Cerebellar nuclear complex (tissue), 1 donor: ENCODE measurements at places on chromosomes 4 and X.

GRCh38 chrX:20739038-20739745 is 472.5 kb upstream of the RPS6KA3 start:
- DNase-seq: no peak

DNA sequence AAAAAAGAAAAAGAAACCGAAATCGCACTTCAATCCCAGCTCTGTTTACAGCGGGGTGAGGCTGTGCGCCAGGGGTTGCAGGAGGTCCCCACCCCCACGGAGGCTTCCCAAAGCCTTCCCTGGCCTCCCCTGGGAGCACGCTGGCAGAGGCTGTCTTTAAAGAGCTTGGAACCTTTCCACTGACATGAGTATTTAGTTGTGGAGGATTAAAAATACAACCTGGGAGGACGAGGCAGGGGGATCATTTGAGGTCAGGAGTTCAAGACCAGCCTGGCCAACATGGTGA is 69.1 kb downstream of the PPP2R2C start:
- no peak for DNase-seq

GRCh38 chr4:168797194-168797593 is 212.9 kb downstream of the CBR4 start:
- no peak for DNase-seq

GRCh38 chr4:73897380-73898136 is 28.4 kb downstream of the CXCL1 start:
- DNase-seq: no peak

GRCh38 chr4:188387179-188387791 is 248.0 kb downstream of the TRIML1 start:
- DNase-seq: no peak
